ENCODE measurements at places on chromosomes 5 and 9. TPM values are rescaled to one million over a fixed set of nuclear protein-coding genes. Genes with fewer than 3 reads are reported as not detected.

- DNase-seq, result no peak
Measured at GRCh38 chr5:58737671-58738070, 154.8 kb downstream of the RAB3C start.

- no peak for DNase-seq
Measured at GRCh38 chr5:55667938-55668337, 44.2 kb downstream of the SLC38A9 start.

DNA sequence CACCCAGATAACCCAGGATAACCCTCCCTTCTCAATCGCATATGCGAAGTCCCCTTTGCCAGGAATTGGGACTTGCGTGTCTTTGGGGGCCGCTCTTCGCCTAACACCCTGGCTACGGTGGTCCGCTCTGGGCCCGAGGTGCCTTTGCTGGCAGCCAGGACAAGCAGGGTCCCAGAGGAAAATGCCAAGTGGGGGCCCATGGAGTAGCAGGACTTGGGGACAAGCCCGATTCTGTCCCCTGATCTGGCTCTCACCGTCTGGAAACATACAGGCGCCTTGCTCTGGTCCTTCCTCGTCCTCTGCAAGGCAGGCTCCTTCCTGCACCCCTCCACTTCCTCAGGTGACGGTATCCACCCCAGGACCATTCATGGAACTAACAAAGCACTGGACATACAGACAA, 78.1 kb upstream of the UNC5A start:
- DNase-seq, result no peak

GRCh38 chr9:124254261-124254682, 3.5 kb upstream of the NEK6 start:
- DNase-seq, result no peak

DNA sequence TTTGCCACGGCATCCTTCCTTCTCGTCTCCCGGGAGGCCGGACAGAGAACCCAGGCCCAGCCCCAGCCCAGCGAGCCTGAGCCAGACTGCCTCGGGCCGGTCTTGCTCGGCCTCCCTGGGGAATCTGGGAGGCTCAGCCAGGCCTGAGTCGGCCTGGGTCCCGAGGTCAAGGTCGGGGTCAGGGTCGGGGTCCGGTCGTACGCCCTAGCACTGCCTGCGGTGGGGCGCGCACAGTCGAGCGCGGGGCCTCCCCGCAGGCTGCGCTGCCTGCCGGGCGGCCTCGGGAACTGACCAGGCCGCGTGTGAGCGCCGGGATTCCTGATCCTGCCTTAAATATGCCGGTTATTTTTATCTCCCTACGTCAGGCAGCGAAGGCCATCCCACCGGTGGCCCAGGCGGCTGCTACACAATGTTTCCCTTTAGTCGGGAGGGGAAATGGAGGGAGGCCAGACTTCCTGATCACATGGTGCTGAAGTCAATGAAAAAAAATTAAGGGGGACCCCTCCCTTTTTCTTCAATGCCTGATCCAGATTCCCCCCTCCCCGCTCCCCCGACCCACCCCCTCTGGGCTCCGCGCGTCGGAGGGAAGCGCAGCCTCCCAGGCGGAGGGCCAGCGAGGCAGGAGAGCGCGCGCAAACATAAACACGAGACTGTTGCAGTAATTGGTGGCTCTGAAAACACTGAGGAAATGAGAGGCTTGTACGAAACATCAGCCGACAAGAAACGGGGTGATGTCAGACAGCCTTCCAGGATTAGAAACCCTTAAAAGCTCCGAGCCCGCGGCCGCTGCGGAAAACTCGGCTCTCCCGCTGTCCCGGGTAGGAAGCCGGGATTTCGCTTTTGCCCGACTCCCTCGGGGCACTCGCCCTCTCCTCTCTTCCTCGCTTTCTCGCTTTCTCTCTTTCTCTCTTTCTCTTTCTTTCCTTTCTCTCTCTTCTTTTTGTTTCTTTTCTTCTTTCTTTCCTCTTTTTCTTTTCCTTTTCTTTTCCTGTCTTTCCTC, 148.2 kb upstream of the KLF4 start:
- peak; percentile 90 for DNase-seq

GRCh38 chr9:76591256-76591950, 132.4 kb downstream of the GCNT1 start:
- DNase-seq, result no peak

DNA sequence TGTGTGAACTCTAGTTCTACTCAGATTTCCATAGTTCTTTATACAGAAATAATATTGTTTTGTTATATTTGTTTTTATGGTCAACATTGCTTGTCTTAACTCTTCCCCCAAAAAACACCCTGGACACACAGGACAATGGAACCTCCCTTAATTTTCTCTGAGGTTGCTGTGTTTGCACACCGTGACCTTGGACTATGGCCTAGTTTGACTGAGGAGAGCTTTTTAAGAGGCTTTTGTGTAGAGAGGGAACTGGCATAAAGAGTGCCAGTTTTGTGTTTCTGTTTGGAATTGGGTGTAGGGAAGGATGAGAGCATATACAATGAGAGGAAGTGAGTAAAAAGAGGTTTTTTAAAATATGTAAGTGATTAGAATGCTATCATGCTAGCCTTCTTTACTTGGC, 101.1 kb upstream of the MEF2C start:
- DNase-seq, result no peak

DNA sequence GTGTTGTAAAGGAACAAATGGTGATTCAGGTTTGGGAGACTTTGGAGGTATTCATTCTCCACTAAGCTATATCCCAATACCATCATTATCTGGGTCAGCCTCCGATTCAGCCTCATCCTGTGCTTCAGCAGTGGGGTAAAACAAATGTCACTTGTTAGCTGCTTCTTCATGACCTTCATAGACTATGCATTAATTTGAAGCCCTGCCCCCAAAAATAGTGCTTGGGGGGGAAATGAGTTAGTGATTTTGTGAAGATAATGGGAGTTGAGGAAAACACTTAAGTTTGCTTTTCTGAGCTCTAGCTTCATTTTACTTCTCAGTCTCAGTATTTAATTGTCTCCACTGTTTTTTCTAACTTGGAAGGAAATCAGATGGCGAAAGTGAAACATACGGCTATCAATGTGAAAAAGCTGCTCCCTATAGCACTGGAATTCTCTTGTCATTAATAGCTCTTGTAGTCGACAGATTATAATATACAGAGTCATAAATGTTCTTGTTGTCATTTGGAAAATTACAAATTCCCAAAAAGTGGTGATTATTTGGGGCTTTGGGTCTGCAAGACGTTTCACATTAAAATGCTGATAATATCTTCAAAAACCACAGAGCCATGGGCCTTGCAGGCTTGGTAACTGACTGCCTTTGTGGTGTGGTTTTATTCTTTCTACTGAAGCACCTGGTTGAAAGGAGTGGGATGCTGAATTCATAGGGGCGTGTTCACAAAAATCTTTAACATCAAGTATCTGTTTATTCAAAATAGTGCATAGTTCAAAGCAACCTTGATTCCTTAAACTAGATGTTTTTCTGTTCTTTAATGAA, 40.0 kb downstream of the PIK3R1 start:
- no peak for DNase-seq

DNA sequence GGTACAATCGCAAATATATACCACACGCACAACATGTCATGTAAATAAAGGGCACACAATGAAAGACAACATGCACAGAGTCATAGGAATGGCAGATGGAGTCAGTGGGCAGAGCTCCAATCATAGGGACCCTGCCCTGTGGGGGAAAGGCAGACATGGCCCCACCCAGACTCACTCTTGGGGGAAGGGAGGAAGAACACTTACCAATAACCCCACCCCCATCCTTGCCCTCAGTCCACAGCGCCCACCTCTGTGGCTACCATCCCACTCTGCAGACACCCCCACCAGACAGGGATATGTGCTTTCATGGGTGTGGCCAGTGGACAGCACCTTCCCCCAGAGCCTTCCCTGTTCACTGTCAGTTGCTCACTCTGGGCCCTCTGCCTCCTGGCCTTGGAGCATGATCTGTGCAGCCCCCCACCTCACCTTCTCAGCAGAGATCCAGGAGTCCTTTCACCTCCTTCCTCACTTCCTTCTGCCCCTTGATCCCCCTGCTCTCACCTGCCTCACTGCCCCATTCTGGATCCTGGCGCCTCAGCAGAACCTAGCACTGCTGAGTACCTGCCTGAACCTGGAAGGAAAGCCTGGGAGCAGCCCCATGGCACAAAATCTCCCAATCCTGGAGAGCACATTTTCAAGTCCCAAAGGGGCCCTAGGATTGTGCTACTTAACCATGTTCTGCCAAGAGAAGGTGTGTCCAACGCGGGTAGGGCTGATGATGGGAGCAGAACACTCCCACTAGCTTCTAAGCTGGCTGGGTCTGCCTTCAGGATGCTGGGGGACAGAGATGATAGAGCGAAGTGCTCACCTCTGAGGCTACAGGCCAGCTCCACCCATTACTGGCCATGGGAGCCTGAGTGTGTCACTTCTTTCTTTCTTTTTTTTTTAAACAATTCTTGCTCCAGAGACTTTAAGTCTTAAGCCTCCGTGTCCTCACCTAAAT, 1.5 kb upstream of the PHF19 start:
- DNase-seq, result no peak

GRCh38 chr5:111976705-111977435, 219.9 kb upstream of the NREP start:
- no peak for DNase-seq

The RANBP3L gene
- 8.0 TPM for polyA plus RNA-seq

The PCDHGB3 gene
- 2.8 TPM for polyA plus RNA-seq

The SSBP2 gene
- polyA plus RNA-seq, result 98.5 TPM

All from left kidney (tissue), 8 donors.